ENCODE measurements at places on chromosomes 12 and 14. TPM values are rescaled to one million over a fixed set of nuclear protein-coding genes. Genes with fewer than 3 reads are reported as not detected.

- DNase-seq = no peak
Measured at GRCh38 chr14:66228267-66228970, 257.8 kb upstream of the CCDC196 start.

DNA sequence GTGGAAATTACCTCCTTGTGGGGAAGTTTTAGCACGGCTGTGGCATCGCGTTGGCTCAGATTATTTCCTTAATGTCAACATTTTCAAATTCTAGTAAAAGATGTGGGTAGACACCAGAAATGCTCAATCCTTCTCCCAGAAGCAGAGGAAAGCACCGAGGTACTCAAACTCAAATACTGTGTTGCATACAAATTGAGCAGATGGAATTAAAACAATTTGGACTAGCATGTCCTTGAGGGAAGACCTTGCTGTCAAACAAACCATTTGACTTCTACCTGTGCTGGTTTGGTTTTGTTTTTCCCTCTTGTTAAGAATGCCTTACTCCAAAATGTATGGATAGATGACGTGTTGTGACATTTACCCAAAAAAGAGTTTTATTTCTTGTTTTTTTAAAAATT is 136.4 kb downstream of the CNTN1 start:
- DNase-seq = no peak

DNA sequence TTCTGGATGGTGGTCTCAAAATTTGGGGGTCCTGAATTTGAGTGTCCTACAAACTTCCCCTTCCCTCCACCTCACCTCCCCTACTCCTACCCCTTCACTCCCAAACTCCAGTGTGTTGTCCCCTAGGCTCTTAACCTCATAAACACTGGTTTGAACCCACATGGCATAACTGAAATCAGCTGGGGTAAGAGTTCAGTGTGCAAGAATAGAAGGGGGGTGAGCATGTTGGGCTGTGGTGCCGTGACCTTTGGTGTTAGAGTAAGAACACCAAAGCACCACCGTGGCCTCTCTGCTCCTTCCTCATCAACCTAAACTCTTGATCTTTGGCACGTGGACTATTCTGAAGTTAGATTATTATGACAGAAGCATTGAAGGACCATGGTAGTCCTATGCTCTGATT is 11.0 kb downstream of the PCBP2 start:
- DNase-seq = no peak

GRCh38 chr14:99441918-99442317 is 38.7 kb downstream of the SETD3 start:
- no peak for DNase-seq

The INSM2 gene
- total RNA-seq = not detected

DNA sequence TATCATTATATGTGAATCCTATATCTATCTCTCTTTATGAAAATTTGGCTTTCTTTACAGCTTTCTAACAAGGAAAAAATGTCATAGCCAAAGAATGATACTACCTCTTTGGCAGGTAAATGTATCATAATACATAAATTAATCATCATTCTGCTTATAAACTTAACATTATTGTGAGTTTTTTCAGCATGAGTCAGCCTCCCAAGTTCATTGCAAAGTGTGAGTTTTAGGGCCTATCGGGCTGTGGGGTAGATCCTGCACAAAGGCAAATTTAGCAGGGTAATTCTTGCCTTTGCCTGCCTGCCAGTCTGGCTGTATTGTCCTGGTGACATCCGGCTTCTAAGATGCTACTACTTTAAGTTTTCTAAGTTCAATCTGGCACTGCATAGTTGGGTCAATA is 412.6 kb downstream of the MDGA2 start:
- no peak for DNase-seq
